NCI-H2029 (cell line): ENCODE measurements at places on chromosomes 3 and 15.

DNA sequence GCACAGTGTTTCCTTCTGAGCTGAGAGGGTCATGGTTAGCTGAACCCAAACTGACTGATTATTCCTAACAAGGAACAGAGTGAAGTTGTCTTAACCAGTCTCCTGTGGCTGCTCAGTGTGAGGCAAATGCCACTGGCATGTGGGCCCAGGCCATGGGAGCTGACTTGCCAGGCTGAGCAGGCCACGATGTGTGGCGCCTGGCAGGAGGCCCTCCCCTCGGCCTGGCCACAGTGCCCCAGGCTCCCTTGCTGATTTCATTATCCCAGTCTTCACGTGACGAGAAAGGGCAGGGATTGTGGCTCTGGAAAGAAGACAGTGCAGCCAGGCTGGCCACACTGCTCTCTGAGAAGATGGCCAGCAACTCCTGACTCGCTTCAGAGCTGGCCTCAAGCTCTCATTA, 58.8 kb downstream of the SLCO2A1 start:
- DNase-seq, result no peak

GRCh38 chr3:128322030-128323022, 144.4 kb downstream of the DNAJB8 start:
- peak; percentile 27 for DNase-seq

- DNase-seq, result no peak
Measured at GRCh38 chr3:82261637-82262036, 500.2 kb upstream of the GBE1 start.

DNA sequence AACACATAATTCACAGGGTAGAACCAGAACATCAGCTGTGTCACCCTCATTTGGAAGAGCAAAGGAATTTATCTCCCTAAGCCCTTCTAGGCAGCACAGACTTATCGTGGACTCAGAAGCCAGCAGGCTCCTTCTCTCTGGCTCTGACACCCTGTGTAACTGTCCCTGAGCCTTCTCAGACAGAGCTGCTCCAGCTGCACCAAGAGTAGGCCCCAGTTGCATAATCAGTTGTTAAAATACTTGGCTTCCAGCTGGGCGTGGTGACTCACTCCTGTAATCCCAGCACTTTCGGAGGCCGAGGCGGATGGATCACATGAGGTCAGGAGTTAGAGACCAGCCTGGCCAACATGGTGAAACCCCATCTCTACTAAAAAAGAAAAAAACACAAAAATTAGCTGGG, 49.4 kb upstream of the ACVR2B start:
- DNase-seq, result no peak

DNA sequence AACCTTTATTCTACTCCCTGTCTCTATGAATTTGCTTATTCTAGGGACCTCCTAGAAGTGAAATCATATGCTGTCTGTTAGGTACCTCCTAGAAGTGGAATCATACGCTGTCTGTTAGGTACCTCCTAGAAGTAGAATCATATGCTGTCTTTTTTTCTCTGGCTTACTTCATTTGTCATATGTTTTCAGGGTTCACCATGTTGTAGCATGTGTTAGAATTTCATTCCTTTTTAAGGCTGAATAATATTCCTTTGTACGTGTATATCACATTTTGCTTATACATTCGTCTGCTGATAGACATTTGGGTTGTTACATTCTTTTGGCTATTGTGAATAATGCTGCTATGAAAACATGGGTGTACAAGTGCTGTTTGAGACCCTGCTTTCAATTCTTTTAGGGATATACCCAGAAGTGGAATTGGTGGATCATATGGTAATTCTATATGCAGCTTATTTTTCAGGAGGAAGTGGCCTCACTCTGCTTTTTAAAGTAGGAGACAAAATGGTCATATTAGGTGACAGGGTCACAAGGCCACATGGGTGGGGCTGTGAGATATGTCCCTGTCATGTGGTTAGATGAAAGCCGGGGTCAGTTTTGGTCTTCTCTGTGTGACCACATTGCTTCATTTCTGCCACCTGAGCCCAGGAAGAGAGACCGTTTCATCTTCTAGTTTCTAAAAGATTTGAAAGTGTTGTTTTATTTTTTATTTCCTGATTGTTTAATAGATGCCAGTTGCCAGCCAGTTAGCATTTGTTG, 76.7 kb downstream of the FLNB start:
- DNase-seq, result no peak

DNA sequence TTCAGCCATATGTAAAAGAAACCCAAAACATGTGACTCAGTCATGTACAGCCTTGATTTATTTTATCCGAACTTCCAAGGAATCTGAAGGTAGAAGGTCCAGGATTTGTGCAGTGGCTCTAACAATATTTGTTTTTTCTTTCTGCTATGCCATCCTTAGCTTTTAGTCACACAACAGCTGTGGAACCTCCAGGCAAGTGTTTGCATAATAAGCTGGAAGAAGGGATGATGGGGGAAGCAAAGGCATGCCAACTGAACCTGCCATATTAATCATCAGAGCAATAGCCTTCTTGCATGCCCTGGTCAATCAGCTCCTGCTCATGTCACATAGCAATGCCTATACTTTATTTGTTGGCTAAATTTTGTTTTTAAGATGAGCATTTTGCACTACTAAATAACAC, 444.7 kb upstream of the ARPP21 start:
- DNase-seq, result no peak

GRCh38 chr3:55064164-55064563, 136.3 kb upstream of the LRTM1 start:
- DNase-seq, result no peak

DNA sequence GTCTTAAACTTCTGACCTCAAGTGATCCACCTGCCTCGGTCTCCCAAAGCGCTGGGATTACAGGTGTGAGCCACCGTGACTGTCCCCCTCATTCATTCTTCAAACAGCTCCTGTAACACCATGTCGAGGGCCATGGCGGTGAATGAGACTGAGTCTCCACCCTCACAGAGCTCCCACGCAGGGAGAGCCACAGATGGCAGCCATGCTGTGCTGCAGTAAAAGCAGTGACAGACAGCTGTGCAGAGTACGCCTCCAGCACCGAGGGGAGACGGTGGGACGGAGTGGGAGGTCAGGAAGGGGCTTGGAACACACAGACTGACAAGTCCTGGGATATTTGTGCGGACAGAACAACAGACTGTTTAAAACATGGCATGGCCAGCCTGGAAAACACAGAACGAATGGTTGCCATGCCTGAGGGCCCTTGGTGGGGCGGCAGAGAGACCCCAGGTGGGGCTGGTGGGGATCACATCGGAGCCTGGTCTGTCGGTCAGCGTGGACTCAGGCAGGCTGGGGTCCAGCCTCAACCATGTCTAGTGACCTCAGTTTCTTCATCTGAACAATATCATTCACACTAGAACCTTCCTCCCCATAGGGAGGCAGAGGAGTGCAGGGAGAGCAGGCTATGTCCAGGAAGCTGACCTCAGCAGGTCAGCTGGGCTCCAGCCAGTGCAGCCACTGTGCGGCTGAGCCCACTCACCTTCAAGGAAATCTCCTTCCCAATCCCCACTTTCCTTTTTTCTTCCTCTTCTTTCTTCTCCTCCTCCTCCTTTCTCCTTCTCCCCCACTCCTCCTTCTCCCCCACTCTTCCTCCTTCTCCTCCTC, 20.6 kb upstream of the LCTL start:
- DNase-seq, result no peak

DNA sequence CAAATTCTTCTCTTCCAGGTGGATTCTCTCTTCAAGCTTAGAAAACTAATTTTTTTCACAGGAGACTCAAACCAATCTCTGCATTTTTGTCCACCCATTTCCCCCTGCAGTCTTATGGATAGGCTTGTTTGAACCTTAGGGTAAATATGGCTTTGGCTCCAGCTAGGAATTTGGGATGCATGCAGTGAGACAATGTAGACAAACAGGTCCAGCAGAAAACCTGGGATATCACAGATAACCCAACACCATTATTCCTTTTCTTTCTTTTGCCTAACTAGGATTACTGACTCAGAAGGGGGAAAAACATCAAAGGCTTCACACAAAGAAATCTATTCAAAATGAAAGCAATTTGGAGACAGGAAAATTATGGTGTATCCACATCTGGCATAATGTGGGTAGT, 11.2 kb upstream of the SEMA5B start:
- peak; percentile 64 for DNase-seq

- DNase-seq, result no peak
Measured at GRCh38 chr3:56269755-56270535, 198.3 kb downstream of the ERC2 start.

GRCh38 chr15:23437146-23437545, 9.9 kb downstream of the GOLGA6L2 start:
- DNase-seq, result no peak

DNA sequence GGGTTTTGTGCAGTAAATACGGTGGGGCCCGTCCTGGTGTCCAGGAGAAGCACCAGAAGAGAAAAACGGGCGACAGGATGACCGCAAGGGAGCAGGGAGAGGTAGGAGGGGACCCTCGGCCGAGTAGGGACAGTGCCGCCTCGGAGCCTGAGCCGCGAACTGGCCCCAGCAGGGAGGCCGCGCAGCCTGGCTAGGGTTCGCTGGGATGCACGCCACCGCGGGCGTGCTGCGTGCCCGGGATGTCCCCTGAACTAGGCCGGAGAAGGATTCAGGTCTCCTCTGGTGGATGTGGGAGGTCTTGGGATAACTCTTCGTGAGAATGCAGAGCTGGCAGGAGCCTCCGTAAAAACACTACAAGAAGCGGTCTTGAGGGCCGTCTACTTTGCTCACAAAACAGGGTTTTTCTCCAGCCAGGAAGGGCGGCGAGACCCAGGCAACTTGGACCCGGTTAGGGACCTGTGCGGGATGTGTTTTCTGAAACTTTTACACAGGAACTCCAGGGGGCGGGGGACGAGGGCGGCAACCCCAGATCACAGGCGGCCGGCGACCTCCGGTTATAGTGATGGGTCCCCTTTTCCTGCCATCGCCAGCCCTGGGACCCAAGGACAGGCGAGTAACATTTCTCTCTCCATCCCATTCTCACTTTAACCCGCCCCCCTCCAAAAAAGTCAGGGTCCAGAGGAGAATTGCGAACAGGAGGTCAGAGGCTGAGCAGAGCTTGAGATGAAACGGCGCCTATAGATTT, 35.5 kb downstream of the NR2F2 start:
- DNase-seq, result no peak

DNA sequence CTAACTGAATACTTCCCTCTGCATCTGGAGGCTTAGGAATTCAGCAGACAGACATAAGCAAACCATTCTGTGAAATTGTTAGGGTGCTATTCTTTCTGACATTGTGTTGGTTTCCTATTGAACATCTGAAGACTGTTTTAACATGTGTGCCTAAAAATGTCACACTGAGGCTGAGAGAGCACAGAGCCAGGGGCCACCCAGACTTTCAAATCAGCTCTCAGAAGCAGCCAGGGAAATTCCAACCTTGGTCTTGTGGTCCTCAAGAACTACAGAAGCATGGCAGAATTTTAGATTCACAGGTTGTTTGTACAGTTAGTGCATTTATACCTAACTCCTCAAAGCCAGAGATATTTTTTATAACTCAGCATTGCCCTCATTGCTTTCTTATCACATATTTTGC, 929.2 kb upstream of the CFAP20DC start:
- no peak for DNase-seq

DNA sequence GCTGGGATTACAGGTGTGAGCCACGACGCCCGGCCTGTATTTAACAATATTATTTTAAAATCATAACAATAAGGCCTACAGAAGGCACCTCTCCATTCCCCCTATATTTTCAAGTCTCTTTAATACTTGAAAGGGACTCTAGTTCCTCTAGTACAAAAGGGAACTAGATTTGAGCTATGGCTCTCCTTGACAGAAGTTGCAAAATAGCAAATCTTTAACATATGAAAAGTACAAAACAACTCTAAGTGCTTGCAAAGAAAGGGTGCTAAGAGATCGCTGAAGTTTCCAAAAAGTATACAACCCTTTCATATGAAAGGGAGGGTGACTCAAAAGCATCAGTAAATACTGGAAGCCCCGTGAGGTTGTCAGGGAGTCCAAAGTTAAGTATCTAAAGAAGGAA, 23.8 kb downstream of the AP3S2 start:
- DNase-seq, result no peak

- DNase-seq, result no peak
Measured at GRCh38 chr3:126423191-126424038, 28.7 kb downstream of the CFAP100 start.

DNA sequence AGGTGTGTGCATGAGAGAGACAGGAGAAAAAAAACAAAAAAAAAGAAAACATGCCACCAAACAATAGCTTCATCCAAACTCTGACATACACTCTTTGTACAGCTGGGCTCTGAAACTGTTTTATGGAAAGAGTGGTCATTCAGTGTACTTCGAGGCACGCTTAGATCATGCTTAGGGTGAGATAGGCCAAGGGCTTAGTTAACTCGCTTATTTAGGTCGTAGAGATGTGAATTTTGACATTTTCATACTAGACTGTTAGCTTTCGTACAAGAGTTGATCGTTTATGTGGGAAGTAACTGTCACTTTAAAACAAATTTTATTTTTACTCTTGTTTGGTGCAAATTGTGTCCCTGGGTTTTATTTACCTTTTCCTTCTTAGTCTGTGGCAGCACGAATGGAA, 166.4 kb downstream of the GHSR start:
- no peak for DNase-seq

DNA sequence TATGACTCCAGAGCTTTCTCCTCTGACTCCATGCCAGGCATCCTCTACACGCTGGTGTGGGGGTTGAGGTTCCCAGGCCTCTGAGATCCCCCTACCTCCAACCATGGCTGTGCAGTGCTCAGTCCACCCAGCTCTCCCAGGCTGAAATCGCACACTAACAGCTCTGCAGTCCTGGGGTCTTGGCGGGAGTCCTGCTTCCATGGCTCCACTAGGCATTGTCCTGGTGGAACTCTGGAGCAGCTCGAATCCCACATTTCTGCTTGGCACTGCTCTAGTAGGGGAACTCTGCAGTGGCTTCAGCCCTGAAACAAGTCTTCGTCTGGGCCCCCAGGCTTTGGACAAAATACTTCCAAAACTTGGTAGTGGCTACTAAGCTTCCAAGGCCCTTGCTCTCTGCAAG, 50.7 kb downstream of the ROPN1B start:
- no peak for DNase-seq

GRCh38 chr3:122322095-122323075, 2.7 kb upstream of the CSTA start:
- DNase-seq, result no peak

DNA sequence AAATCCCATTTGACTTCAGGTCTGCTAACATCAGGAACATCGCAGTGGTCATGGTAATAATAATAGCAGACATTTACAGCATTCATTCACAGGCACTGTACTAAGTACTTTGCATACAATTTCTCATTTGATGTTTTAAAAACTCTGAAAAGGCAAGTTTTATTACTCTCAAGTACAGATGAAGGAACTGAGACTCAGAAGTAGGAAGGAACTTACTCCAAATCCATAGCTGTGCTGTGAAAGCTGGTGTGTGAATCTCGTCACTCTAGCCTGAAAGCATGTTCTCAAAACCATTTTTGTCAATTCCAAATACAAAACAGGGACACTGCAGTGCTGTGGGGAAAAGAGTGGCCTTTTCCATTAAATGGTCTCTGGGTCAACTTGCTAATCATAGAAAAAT, 179.9 kb downstream of the FAM43A start:
- no peak for DNase-seq

GRCh38 chr3:194685065-194685717, 492 bp upstream of the FAM43A start:
- no peak for DNase-seq

DNA sequence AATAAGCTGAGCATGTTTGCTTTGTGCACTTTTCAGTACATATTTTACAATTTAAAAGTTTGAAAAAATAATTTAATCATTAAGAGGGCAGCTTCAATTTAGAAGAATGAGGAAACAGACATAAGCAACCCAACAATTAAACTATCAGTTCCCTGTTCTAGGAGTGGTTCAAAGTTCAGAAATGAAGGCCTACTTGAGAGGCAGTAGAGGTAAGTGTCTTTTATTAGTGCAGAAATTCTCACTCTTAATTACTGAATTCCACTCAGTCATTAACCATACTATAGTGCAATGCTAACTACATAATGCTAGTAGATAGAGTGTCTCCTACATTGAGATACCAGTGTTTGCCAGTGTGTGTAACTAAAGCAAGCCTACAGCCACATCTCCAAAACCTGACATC, 73.1 kb downstream of the TNIK start:
- DNase-seq, result no peak
